ENCODE measurements at places on chromosomes 5 and 9. TPM values are rescaled to one million over a fixed set of nuclear protein-coding genes. Genes with fewer than 3 reads are reported as not detected.

Gene FAM151B
- 2.4 TPM for total RNA-seq

Gene SERF1B
- 37.9 TPM for total RNA-seq

Gene MARCOL
- total RNA-seq = not detected

Gene SLCO4C1
- total RNA-seq = 2.9 TPM

Gene SNCAIP
- 0.84 TPM for total RNA-seq

Gene FOXD4L3
- total RNA-seq = not detected

Gene APBA1
- 7.5 TPM for total RNA-seq

Gene GIN1
- total RNA-seq = 5.9 TPM

Gene SLC25A48
- total RNA-seq = 6.0 TPM

Gene GGTA1
- 0.94 TPM for total RNA-seq

Gene GNA14
- total RNA-seq = 11.7 TPM

Gene PFN3
- total RNA-seq = not detected

Gene TMEM252
- total RNA-seq = not detected

Measured in colonic mucosa (tissue), 4 donors.